RKO (cell line): ENCODE measurements at places on chromosomes 3 and 15.

GRCh38 chr3:137335478-137335877 lies 377.7 kb downstream of the IL20RB start:
- DNase-seq, result no peak

GRCh38 chr3:168570404-168571155 lies 474.9 kb upstream of the GOLIM4 start:
- no peak for DNase-seq

DNA sequence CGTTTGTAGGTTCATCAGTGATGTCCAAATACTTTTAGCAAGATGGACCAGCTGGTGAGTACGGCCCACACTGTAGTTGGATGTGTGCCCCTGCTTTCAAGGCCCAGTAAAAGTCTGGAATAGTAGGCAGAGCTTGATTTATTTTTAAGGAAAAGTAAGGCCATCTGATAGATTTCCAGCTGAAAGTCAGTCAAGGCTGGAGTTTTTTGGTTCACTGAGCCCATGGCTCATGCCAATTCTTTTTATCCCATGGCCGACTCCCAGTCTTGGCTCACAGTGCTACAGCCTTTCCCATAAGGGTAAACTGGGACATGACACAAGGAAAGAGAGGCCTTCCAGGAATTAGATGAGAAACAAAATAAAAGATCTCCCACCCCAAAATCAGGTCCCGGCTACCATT lies 13.5 kb downstream of the CCDC80 start:
- no peak for DNase-seq

DNA sequence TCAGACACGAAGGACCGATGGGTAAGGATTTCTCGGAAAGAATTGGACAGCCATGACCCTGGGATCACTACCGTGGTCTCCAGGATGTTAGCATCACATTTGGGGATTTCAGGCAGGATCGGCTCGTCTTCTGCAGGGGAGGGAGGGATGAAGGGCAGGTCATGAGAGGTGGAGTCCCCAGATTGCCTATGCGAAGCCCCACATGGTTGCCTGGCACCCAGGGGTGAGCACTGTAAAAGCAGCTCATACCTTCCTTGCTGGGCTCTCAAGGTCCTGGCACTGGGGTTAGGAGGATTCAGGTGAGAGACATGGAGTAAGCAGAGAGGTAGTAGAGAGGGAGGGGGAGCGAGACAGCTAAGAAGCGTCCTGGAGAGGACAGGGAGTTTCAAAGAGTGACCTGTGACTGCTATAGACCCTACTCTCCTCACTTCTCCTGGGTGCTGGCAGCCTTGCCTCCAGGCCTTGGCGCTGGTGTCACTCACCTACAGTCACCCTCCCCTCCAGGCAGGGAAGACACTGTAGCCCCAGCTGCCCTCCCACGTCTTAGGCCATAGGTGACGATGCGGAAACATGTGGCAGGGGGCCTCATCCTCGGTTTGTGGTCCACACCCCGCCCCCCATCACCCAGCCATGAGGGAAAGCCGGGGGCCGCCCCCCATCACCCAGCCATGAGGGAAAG lies 15.0 kb upstream of the EHD4 start:
- no peak for DNase-seq

- no peak for DNase-seq
These were observed 130.9 kb downstream of the PGPEP1L start for GRCh38 chr15:98876451-98877369.

- no peak for DNase-seq
These were observed 1.6 kb upstream of the ANXA2 start for GRCh38 chr15:60399246-60399915.

DNA sequence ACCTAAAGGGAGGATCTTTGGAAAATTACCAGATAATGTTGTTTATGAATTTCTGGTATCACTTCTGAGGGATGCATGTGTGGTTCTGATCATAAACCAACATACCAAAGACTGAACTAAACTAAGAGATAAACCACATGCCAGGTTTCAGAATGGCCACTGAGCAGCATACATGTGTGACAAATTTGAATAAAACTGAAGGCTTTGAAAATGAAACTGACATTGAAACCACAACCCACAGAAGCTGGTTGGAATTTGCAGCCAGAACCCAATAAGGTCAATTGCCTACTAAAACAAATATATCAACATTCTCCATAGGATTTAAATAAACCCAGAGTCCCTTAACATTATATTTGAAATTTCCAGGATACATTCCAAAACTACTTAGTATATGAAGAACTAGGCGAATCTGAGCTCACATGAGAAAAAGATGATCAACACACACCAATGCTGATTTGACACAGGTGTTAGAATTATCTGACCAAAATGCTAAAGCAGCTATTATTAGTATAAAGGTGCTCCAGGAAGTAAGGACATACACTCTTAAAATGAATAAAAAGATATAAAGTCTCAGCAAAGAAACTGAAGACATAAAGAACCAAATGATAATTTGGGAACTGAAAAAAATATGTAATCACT lies 125.0 kb downstream of the ZNF280D start:
- DNase-seq, result no peak

GRCh38 chr3:150878996-150879575 lies 26.2 kb downstream of the MINDY4B start:
- DNase-seq, result no peak

DNA sequence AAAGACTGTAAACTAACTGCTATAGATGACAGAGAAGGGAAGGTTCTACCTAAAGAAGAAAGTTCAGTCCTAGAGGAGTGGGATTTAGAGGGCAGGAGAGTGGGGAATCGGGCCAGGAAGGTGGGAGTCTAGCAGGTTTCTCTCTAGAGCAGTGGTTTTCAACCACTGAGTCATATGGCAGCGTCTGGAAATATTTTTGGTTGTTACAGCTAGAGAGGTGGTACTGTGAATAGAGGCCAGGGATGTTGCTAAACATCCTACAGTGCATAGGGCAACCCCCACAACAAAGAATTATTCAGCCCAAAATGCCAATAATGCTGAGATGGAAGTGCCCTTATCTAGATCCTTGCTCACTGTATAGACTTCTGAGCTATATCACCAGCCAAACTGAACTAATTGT lies 28.7 kb downstream of the ATP1B3 start:
- no peak for DNase-seq

GRCh38 chr15:90648137-90649070 lies 68.7 kb upstream of the BLM start:
- DNase-seq, result peak; percentile 74

DNA sequence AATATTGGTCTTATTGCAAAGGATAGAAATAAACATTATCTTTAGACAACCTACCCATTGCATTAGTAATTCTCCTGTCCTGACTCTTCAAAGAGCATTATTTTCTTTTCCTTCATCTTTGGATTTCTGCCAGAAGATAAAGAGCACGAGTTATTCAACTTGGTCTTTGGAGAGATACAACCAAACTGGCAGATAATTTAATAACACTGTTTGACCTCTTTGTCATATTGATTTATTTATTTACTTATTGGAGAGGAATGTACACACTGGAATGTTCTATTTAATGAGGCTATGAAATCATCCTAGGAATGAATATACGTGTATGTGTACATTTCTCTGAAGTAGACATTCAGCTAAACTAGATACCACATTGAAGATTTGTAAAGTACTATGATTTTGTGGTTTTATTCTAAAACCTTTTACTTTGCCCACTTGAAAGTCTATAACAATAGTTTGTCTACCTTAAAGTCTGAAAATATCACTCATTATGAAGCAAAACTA lies 462.1 kb downstream of the C3orf38 start:
- no peak for DNase-seq

GRCh38 chr3:29410660-29411405 lies 130.0 kb downstream of the RBMS3 start:
- DNase-seq, result no peak

GRCh38 chr15:61480863-61481262 lies 251.8 kb upstream of the RORA start:
- DNase-seq, result no peak

DNA sequence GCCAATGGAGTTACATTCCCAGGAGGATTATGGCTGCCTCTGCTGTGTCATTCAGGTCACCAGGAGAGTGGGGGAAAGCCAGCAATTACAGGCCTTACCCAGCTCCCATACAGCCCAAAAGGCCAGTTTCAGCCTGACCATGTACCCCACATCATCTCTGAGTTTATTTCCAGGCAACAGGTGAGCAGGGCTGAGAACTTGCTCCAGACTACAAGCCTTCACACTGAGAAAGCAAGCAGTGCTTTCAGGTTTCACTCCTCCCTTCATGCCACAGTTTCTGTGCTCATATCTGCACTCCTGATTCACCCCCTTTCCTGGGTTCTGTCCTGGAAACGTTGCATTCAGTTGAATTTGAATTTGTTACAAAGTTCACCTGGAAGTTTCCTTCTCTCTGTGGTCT lies 68.1 kb upstream of the ABI3BP start:
- DNase-seq, result no peak

DNA sequence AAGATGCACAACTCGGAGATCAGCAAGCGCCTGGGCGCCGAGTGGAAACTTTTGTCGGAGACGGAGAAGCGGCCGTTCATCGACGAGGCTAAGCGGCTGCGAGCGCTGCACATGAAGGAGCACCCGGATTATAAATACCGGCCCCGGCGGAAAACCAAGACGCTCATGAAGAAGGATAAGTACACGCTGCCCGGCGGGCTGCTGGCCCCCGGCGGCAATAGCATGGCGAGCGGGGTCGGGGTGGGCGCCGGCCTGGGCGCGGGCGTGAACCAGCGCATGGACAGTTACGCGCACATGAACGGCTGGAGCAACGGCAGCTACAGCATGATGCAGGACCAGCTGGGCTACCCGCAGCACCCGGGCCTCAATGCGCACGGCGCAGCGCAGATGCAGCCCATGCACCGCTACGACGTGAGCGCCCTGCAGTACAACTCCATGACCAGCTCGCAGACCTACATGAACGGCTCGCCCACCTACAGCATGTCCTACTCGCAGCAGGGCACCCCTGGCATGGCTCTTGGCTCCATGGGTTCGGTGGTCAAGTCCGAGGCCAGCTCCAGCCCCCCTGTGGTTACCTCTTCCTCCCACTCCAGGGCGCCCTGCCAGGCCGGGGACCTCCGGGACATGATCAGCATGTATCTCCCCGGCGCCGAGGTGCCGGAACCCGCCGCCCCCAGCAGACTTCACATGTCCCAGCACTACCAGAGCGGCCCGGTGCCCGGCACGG lies 991 bp downstream of the SOX2 start:
- no peak for DNase-seq

- DNase-seq, result no peak
These were observed 53.5 kb downstream of the CEMIP start for GRCh38 chr15:80832686-80833085.

DNA sequence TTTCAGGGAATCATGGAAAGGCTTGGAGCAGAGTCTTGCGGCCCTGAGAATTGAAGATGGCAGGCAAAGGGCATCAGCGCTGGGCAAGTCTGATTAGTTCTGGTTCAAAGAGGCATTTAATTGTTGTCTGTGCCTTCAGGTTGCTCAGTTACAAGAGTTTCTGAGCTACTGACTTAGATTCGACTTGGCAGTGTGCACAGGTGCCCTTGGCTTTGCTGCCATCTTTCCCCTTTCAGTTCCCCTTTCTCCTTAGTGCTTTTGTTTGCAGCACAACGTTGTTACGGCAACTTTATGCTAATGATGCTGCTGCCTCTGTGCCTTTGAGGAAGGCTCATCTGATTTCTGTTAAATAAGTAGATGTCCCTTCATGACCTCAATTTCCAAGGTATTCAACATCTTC lies 12.5 kb downstream of the P2RY14 start:
- DNase-seq, result no peak

DNA sequence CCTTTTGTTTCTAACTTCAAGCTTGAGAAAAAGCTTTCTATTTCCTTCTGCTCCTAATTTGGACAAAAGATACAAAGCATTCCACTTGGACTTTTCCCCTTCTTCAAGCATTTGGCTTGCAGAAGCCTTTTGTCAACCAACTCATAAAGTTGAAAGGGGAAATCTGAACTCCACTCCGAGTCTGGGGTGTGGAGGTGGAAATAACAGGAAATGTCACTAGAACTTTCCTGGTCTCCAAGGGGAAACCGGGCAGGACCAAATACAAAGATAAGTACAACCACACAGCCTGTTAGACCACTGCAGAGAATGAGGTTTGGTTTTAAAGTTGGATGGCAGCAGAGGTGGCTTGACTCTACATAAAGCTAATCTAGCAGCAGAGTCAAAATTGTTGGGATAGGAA lies 4.2 kb upstream of the C3orf80 start:
- no peak for DNase-seq

GRCh38 chr3:72487078-72487765 lies 361.0 kb downstream of the SHQ1 start:
- DNase-seq, result peak; percentile 40

- no peak for DNase-seq
These were observed 32.5 kb downstream of the ACAD9 start for GRCh38 chr3:128911911-128912310.

- DNase-seq, result no peak
These were observed 41.0 kb downstream of the GOLGA6A start for GRCh38 chr15:74041311-74041756.

GRCh38 chr15:77506311-77507142 lies 85.8 kb downstream of the HMG20A start:
- DNase-seq, result no peak

DNA sequence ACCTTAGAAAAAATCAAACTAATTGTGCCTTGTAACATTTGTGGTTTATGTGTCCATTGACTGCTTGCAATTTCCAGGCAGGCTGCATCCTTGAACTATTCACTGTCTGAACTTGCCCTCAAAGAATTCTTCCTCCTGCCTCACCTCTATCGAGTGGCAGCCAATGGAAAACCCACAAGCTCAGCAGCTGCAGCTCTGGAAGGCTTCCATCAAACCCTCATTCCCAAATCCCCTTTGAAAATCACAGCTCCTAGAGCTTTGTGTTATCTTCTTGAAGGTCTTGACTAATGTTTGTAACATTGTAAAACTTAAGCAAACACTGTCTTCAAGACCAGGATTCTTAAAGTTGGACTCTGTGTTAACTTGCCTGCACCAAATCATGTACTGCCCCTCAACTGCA lies 81.1 kb downstream of the FILIP1L start:
- no peak for DNase-seq

GRCh38 chr3:143068059-143068458 lies 51.5 kb upstream of the CHST2 start:
- DNase-seq, result no peak

DNA sequence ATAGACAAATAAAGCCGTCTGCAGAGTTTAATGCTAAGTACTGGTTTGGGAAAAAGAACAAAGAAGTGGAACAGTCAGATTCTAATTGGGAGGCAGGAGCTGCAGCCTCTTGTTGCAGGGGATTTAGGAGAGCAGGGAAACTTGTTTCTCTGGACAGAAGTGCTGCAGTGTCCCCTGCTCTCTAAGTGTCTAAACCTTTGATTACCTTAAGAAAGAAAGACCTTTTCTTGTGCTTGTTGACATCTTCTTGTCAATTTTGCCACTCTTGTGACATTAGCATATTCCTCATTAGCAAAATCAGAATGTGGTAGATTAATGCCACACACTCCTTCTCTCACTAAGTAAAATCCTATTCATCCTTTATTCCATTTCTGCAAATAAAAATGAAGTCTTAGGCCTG lies 38.8 kb downstream of the TRAT1 start:
- no peak for DNase-seq
